Nucleus accumbens (tissue), 56 donors: ENCODE measurements at places on chromosomes 2 and 18.
A peak's percentile ranks its signal among the peaks of the same experiment; 100 is the strongest.

- DNase-seq, result no peak
Measured at GRCh38 chr2:218960309-218961165, 1.1 kb downstream of the CDK5R2 start.

- no peak for DNase-seq
Measured at GRCh38 chr2:1493431-1494126, 80.3 kb downstream of the TPO start.

DNA sequence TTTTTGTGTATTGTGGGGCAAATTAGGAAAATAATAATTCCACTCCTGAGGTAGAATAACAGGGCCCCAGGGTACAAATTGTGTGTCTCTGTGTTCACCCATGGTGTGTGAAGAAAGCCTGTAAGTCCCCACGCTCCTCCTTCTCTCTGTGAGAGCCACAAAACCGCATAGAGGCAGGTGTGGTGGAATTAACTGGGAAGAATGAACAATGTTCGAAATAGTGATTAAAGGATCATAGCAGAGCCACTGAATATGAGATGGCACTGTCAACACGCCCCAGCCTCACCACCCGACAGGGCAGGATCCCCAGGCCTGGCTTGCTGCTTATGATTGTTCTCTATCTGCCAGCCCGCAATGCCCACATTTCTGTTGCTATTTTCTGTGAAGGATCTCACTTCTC, 14.1 kb downstream of the IL1RN start:
- DNase-seq, result no peak

GRCh38 chr2:72330652-72331051, 183.0 kb upstream of the CYP26B1 start:
- DNase-seq, result no peak

- DNase-seq, result no peak
Measured at GRCh38 chr2:128359841-128360240, 41.2 kb upstream of the HS6ST1 start.

DNA sequence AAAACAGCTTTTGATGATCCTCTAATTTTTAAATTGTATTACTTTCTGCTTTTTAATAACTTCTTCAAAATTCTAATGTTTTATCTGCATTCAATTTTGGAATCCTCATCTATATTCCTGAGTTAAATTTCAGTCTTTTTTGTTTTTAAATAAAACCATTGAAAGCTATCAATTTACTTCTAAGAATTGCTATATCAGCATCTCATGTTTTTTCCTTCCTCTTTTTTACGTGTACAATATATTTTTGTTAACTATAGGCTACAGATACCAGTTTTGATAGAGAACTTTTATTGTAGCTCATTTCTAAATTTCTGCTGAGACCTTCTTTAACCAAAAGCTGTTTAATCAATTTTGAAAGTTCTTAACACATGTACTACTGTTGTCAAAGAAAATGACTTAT, 84.5 kb downstream of the SS18 start:
- DNase-seq, result no peak

- DNase-seq, result no peak
Measured at GRCh38 chr2:205047273-205047839, 502.1 kb downstream of the PARD3B start.

DNA sequence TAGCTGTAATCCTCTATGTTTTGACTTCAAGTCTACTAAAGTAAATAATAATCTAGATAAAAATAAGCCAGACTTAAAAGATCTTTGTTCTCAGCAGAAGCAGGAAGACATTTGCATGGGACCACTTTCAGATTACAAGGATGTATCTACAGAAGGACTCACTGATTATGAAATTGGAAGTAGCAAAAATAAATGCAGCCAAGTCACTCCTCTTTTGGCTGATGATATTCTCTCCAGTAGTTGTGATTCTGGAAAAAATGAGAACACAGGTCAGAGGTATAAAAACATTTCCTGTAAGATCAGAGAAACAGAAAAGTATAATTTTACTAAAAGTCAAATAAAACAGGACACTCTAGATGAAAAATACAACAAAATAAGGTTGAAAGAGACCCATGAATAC, 338.4 kb downstream of the ZNF804A start:
- DNase-seq, result no peak

DNA sequence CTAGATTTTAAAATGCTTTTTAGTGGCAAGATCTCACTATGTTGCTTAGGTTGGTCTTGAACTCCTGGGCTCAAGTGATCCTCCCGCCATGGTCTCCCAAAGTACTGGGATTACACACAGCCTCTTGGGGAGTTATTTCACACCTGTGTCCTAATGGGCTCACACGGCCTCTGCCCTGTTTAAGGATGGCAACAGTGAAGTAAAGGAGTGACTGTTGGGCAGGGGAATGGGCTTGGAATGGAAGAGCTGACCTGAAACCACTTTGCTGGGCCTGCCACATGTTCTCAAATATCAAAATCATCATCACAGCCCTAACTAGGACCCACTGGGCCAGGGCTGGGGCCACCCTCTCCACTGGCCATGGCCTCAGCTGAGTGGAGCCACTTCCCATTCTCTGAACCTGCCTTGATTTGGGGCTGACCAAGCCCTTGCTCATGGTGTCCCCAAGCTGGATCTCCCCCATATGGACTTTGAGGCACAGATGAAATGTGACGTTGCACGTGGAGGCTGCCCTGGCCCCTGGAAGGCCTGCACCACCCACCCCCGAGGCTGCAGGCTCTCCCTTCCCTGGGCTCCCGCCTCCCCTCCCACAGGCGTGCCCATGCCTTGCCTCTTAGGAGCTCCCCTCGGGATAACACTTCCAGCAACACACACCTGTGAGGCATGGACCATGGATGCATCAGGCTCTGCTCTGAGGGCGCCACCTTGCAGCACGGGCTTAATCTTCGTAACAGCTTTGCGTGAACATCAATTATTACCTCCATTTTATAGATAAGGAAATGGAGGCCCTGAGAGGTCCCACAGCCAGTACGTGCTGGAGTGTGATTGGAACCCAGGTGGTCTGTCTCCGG, 71.8 kb upstream of the SMAD7 start:
- no peak for DNase-seq

DNA sequence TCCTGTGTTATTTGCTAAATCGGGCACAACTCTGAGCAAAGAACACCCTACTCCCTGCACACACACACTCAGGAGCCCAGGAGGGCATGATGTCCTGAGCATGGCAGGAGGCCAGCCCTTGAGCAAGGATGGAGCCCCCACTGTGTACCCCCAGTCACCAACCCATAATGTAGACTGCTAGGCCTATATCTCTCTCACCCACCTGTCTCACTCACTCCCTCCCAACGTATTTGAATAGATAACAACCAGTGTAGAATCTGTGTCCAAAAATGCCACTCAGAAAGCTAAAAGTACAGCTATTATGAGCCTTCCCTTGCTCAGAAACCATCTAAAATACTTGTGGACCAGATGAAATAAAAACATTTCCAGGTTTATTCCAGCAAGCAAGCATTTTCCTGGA, 29.3 kb downstream of the MERTK start:
- DNase-seq, result no peak

- no peak for DNase-seq
Measured at GRCh38 chr2:1598041-1598710, 146.1 kb downstream of the PXDN start.

GRCh38 chr2:38464971-38465788, 88.1 kb upstream of the ATL2 start:
- DNase-seq, result no peak

DNA sequence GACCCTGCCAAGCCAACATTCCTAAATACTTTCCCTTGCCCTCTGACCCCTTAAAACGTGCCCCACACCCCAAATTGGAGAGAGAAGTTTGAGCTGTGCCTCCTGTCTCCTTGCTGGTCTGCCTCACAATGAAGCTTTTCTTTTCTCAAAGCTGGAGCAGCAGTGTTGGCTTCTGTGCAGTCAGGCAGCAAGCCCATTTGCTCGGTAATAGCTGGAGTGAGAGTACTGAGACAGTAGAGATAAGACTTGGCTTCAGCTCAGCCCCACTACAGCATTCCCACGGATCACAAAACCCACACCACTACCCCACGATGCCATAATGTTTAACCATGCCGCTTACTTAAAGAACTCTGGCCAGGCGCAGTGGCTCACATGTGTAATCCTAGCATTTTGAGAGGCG, 73.0 kb downstream of the NCAPH start:
- peak; percentile 70 for DNase-seq
